Stimulated activated CD4-positive, alpha-beta T cell treated with anti-CD3 and anti-CD28 coated beads, Interleukin-4, amount 100 ng/mL, for 4 hours (primary cell): ENCODE measurements at places on chromosomes 16 and 17.

GRCh38 chr17:35242158-35242804, 591 bp upstream of the SLFN5 start:
- DNase-seq = peak; percentile 87

DNA sequence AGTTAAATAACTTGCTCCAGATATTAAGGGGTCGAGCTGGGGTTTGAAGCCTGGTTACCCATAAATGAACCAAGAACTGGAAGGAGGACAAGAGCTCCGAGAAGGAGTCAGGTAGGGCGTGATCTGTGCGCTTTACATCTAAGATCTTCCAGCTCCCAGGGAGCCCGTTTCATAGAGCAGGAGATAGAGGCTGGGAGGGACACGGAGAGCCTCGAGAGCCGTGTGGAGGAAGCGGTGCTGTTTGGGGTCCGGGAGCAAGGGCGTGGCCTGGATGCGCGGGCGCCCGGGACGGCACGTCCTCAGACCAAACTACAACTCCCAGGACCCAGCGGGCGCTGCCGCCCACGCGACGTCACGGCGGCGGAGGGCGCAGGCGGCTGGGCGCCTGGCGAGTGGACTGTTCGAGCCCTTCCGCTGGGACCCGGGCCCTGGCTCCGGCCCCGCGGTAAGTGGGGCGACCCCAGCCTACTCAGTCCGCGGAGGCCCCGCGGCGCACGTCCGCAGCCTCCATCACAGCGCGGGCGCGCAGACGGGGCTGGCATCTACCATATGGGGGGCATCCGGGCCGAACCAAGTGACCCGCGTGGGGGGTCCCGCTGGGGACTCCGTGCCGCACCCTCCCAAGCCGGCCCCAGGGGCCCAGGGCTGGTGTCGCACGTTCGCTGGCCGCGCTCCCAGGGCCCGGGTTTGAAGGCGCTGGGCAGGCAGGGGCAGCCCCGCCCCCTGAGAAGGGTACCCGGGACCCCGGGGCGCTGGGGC, at the start of gene BCKDK:
Gene BCKDK (plus strand): TSS at position 352 of the 759 bp plus-strand sequence. CDS start 838 bp downstream, outside the sequence.
- peak; percentile 61 for DNase-seq

DNA sequence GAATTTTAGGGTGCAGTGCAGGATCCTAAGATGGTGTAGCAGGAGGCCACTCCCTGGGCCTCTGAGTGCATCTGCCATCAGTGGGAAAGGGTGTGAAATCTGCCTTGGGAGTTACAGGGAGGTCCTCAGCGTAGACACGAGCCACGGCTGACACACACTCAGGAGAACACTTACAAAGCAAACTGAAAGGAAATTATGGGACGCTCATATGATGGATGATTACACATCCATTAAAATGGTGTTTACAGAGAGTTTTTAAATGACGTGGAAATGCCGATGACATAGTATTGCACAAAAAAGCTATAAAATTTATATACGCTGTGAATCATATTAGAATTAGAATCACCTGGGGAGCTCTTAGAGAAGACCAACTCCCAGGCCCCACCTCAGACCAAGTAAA, 175.2 kb downstream of the CCDC182 start:
- DNase-seq = no peak

- DNase-seq = no peak
Observed at GRCh38 chr17:48283411-48283810, 146.6 kb downstream of the SKAP1 start.

DNA sequence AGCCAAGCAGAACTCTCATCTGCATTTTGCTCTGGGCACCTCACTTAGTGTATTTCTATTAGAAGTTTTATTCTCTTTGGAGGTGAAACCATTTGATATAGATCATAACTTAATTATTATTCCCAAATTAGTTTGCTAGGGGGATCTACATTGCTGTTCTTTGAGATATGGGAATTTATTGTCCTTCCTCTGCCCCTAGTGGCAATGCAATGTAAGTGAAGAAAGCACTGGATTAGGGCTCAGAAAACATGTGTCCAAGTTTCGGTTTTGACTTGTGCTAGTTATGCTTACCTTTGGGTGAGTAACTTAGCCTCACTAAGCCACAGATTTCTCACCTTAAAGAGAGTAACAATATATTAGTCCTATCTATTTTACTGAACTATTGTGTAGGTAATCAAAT, 2.9 kb downstream of the KRT39 start:
- DNase-seq = no peak

DNA sequence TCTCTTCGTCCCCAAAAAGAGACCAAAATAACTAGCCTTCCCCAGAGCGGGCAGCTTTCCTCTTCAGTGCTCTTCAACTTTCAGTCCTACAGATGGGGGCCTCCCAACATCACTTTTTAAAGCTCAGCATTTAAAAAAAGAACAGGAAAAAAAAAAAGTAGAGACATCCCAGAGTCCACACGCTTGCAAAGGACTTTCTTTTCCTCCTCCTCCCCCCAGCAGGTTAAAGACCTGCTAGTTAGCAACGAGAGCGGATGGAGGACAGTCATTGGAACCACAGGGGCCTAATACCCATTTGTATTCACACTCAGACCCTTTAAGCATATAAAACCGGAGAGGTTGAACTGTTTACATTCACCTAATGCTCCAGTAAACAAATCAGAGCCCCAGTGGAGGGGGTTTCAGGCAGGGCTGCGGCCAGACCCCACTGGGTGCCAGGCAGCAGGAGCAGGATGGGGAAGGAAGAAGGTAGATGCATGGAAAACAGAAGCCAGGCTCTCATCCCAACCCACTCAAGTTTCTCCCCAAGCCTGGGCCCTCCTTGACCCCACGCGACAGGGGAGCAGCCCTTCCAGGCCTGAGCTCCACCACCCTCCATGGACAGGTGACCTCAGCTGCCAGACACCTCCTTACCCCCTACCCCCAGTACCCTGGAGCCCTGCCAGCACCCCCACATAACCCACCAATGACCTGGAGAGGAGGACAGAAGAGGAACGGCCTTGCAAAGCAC, 15.2 kb downstream of the ZFHX3 start:
- no peak for DNase-seq

- no peak for DNase-seq
Observed at GRCh38 chr16:89002851-89003830, 26.1 kb upstream of the CBFA2T3 start.

GRCh38 chr16:22232277-22233036, 26.4 kb downstream of the EEF2K start:
- DNase-seq = no peak
